SW 1271 (cell line): ENCODE measurements at places on chromosomes 6 and 20.
A peak's percentile ranks its signal among the peaks of the same experiment; 100 is the strongest.

GRCh38 chr6:97732045-97732444 is 449.0 kb upstream of the MMS22L start:
- DNase-seq: no peak

- no peak for DNase-seq
These were observed 68.0 kb upstream of the HIVEP1 start for GRCh38 chr6:11944111-11944510.

GRCh38 chr6:25883991-25884390 is 9.9 kb upstream of the SLC17A3 start:
- DNase-seq: peak; percentile 40

DNA sequence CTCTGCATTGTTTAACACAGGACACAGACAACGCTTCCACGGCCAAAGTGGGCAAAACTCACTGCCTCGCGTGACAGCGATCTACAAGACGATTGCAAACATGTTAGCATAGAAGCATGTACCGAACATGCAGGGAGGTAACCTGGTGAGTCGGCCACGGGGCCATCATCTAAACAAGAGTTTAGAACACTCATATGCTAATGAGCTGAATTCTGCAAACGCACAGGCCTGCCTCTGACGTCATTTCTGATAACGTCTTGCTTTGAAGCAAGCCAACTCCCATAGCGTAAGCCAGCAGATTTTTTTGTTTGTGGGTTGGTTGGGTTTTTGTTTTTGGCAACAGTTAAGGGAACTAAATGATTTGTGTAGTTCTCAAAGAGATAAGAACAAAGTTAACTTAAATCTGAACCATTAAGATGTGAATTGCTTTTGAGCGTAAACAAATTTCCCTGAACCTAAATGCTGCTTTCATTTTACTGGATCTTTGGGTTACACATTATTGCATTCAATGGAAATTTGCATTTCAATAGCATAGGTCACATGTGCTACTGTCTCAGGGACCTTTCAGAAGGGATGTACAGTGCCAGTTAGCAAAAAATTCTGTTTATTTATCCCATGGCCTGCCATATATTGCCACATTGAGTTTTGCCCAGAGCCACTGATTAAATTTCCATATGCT is 184.5 kb upstream of the PDE10A start:
- DNase-seq: no peak

GRCh38 chr6:1856381-1856780 is 246.7 kb downstream of the FOXC1 start:
- DNase-seq: no peak

- DNase-seq: no peak
These were observed 58.6 kb upstream of the ZNF217 start for GRCh38 chr20:53652090-53652858.

DNA sequence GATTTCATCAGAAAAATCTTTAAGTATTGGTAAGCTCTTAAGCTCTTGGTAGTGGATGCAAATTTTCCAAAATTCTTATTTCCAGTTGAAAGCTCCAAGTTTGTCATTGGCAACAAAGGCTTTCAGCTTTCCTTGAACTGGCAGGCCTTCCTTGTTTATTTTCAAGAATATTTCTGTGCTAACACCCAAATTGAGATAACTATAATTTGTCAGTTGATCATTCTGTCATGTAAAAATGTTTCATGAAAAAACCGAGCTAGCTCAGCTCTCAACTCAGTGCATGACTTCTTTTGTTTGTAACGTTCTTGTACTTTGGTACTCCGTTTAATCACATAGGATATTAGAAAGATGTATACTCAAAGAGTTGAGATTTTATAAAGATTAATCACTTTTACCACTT is 38.9 kb upstream of the CALHM6 start:
- DNase-seq: no peak

- no peak for DNase-seq
These were observed 200.0 kb upstream of the SGK1 start for GRCh38 chr6:134517868-134518267.

DNA sequence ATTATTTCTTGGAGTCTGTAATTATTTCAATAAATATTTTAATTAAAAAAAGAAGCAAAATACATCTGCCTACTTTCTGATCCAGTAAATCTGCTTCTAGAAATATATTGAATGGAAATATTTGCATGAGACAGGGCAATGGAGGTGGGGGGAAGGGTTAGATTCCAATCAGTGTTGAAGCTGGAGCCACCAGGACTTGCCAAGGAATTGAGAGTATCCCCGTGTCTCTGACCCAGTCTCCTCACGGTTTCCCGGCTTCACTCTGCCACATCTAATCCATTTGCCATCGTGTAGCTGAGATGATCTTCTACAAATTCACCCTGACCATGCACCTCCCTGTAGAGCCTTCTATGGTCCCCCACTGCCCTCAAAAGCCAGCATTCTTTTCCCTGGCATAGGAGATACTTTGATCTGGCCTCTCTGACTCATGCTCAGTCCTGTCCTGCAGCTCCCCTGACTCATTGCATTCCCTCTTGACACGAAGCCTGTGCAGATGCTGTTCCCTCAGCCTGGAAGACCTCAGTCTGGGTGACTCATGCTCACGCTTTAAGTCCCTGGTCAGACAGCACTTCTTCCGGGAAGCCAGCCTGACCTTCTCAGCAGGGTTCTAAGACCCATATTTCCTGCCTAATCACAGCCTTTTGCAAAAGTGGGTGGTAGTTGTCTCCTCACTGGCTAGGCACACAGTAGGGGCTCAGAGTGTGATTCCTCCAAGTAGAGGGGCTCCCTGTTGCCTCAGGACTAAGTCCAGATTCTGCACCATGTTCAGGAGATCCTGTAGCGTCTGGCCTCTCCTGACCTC is 23.0 kb upstream of the FKBP1A start:
- DNase-seq: peak; percentile 99

DNA sequence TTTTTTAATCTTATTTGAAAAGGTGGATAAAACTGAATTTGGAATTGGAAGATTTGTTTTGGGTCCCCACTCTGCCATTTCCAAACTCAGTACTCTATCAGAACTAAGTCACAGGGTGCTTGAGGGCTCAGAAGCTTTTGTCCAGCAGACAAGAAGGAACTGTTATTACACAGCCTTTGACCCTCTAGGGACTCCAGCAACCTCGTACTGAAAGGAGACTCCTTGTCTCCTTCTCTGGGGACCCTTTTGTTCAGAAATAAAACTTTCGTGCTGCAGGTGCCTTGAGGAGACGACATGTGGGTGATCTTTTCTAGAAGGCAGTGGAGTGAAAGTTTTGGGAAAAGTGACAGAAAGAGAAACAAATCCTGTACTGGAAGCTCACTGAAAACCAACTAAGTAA is 7.4 kb upstream of the POLR1H start:
- no peak for DNase-seq

DNA sequence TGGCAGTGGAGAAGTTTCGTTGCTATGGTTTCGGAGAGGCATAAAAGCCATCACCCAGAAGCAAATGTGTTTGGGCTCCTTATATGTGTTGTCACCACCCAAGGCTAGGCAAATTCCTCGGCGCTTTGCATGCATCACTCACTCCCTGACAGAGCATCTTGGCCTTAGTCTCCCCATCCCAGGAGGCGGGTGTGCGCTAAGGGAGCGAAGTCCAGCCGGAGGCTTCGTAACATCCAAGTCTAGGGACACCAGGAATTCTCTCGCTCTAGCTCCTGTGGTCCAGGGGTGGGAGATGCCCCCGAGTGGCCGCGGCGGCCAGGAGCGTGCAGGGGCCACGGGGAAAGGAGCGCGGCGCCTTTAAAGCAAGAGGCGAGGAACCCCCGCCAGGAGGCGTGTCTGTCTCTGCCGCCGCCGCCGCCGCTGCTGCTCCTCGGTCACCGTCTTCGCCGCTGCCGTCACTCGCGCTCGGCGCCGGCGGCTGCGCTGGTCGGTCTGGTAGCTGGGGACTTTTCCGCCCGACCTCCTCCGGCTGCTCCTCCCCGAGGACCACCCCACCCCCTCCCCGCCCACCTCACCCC is at the start of gene GRIK2:
Gene GRIK2, plus strand, starts transcription at position 458 of the 578 bp plus-strand sequence.
- no peak for DNase-seq

DNA sequence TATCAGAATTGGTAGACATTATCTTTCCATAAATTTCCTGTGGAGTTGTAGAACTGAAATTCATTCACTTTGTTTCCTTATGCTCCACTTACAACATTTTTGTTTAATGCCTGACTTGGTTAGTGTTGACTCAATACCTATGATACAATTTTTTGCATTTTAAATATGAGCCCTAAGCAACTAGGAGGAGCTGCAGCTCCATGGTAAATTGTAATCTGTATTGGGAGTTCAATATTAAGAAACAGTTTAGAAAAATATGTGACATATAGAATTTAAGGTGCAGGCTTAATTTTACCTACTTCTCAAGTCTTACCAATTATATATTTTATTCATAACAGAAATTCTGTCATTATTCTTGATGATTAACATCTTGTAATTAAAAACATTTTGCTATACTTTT is 868.3 kb downstream of the EYS start:
- DNase-seq: no peak
